ENCODE measurements at places on chromosomes 11 and 22. TPM values are rescaled to one million over a fixed set of nuclear protein-coding genes. Genes with fewer than 3 reads are reported as not detected.

DNA sequence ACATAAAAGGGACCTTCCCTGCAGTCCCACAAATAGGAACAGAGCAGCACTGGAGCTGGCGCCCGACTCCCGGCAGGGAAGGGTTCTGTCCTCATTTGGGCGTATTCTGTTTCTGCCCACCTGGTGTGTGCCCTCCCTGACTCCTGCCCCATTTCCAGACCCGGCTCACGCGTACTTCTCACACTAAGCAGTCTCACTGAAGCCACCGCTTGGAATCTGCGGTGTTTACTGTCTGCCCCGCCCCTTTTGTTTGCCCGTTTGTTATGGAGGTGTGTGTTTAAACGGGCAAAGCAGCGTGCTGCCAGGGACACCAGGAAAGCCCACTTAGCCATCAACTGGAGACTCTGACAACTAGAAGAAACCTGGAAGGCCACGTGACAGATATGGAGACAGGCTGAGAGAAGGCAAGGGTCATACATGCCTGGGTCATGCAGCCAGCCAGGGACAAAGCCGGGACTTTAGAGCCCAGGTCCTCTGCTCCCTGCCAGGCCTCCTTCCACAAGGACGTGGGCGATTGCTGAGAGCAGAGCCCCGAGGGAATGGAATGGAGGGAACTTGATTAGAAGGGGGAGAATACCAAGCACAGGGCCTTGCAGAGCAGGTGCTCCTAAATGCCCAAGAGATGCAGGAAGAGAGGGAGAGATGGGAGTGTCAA, 8.7 kb upstream of the EFCAB6 start:
- no peak for DNase-seq
- H3K27me3 ChIP-seq: no peaks in the 10 kb centered on the region
- no peak overlapping the region for H3K4me3 ChIP-seq
- no peaks in the 10 kb centered on the region for H3K4me1 ChIP-seq

GRCh38 chr22:35930933-35931332, 97.7 kb downstream of the RBFOX2 start:
- H3K36me3 ChIP-seq: peaks cover 3% of the 10 kb centered on the region
- peak; percentile 80 for DNase-seq
- H3K4me3 ChIP-seq: no peak overlapping the region
- peaks cover 4% of the 10 kb centered on the region for H3K4me1 ChIP-seq
- no peak overlapping the region for H3K27ac ChIP-seq

GRCh38 chr11:116415095-116415494, 357.7 kb downstream of the BUD13 start:
- H3K36me3 ChIP-seq: no peaks in the 10 kb centered on the region
- H3K27me3 ChIP-seq: no peaks in the 10 kb centered on the region
- H3K4me1 ChIP-seq: no peaks in the 10 kb centered on the region
- no peak overlapping the region for H3K4me3 ChIP-seq
- no peak for DNase-seq

DNA sequence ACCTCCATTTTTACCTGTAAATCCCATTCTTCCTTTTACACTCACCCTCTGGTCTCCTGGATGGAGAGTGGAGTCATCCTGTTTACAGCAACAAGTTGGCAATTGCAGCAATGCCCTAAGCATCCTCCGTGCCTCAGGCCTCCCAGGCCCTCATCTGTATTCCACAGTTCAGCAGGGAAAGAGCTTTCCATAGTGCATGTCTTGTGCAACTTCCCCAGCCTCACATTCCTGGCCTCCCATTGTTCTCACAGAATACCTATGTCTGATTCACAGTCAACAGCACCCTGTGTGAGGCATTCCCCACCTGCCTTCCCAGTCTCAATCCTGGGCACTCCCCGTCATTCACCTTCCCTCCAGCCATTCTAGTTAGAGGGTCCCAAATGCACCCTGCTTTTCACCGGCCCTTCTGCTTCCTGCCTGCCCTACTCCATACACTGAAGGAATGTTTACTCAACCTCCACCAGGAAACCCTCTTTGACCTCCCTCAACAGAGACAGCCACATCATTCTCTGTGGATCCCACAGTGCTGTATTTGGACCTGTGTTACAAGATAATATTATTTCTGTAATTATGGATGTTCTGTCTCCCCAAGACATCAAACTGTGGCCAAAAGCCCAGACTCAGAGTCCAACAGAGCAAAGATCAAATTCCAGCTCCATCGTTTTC, 405.7 kb downstream of the BUD13 start:
- no peaks in the 10 kb centered on the region for H3K27me3 ChIP-seq
- no peaks in the 10 kb centered on the region for H3K36me3 ChIP-seq
- DNase-seq: no peak
- no peak overlapping the region for H3K4me3 ChIP-seq
- no peak overlapping the region for H3K27ac ChIP-seq
- H3K4me1 ChIP-seq: no peaks in the 10 kb centered on the region

GRCh38 chr11:69253028-69253427, 40.9 kb upstream of the MYEOV start:
- no peak overlapping the region for H3K27ac ChIP-seq
- peaks cover 19% of the 10 kb centered on the region for H3K27me3 ChIP-seq
- peak; percentile 73 for DNase-seq
- peaks cover 7% of the 10 kb centered on the region for H3K4me1 ChIP-seq
- no peak overlapping the region for H3K4me3 ChIP-seq

DNA sequence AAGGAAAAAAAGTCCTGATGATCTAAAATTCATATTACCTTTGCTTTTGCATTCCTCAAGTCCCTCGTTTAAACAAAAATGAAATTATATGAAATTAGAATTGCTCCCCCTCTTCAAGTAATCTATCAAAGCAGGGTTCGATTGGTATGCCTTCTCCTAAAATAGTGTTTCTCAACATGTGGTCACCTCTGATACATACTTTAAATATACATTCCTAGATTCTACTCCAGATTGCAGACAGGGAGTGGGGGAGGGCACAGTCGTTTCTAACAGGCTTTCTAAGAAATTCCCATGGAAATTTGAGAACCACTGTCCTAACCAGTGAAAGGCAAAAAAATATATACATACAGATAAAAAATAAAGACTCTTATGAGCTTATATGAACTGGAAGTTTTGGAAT, 22.6 kb upstream of the IRAG1 start:
- H3K27ac ChIP-seq: no peak overlapping the region
- H3K36me3 ChIP-seq: no peaks in the 10 kb centered on the region
- DNase-seq: peak; percentile 80
- H3K4me1 ChIP-seq: peaks cover 14% of the 10 kb centered on the region

GRCh38 chr11:14336507-14337503, 22.2 kb downstream of the RRAS2 start:
- H3K27ac ChIP-seq: no peak overlapping the region
- DNase-seq: peak; percentile 99
- no peaks in the 10 kb centered on the region for H3K27me3 ChIP-seq

DNA sequence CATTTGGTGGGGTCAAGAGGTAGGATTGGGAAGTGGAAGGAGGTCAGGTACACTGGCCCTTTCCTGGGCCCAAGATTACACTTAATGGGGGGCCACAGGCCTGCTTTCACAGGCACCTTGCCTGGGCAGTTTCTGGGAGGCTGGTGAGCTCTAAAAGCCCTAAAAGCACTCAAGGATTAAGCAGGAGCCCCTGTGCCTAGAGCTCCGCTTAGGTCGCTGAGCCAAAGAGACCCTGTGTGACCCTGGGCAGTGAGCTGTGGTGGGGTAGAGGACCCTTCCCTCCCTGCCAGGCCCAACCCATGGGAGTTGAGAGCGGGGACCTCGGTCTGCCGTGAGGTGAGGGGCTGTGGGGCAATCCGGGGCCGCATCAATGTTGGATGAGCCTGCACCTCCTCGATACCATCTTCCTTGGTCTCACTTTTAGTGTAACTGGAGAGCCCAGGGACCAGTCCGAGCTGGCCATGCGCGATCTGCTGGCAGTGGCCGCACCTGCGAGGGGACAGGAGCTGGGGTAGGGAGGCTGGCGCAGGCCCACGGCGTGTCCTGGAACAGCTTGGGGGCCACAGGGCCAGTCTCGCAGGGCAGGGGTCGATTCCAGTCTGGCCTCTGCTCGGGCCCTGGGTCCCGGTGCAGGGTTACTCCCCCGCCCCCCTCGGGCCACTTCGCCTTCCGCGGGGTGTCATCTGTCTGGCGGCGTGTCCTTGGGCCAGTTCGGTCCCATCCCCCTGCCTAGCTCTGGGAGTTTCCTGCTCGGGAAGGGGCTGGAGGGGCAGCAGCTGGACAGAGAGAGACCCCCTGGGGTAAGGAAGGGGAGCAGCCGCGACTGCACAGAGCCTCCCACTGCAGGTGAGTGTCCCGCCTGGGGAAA, 44.3 kb downstream of the EIF3F start:
- H3K27ac ChIP-seq: no peak overlapping the region
- H3K4me1 ChIP-seq: 0 out of 2 replicates have a peak, but pooled peaks cover 1% of the 10 kb centered on the region
- no peak overlapping the region for H3K4me3 ChIP-seq

DNA sequence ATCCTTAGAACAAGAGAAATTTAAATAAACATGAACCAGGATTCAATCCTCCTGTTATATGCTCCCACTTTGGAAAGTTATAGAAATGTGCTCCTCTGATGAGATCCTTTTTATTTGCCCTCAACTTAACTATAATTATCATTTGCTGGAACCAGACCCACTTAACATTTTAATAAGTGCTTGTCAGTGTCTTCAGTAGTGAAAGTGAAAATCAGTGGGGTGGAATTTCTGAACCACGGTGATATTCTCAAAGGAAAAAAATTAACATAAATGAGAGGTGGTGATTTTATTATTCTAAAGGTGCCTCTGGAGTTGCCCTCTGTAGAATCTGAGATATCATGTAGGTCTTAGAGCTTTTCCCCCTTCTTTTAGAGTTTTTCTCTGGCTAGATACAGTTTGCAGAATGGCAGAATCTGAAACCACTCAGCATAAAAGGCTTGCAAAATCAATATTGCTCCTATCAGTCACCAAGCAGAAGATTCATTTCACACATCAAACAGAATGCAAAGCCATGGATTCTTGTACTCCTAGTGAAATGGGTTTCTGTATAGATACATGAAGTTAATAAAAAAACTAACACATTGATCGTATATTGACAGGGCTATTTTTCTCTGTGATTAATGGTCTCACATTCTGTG, 213.2 kb downstream of the LUZP2 start:
- no peak for DNase-seq
- no peaks in the 10 kb centered on the region for H3K36me3 ChIP-seq
- H3K4me1 ChIP-seq: no peaks in the 10 kb centered on the region
- H3K4me3 ChIP-seq: no peak overlapping the region

- no peak for DNase-seq
- H3K36me3 ChIP-seq: no peaks in the 10 kb centered on the region
- H3K27ac ChIP-seq: no peak overlapping the region
- H3K4me1 ChIP-seq: no peaks in the 10 kb centered on the region
- no peaks in the 10 kb centered on the region for H3K27me3 ChIP-seq
Observed at GRCh38 chr11:37105427-37105826, 507.4 kb upstream of the RAG2 start.

GRCh38 chr22:34903416-34903815, 162.5 kb upstream of the ISX start:
- no peak overlapping the region for H3K27ac ChIP-seq
- H3K27me3 ChIP-seq: no peaks in the 10 kb centered on the region
- H3K36me3 ChIP-seq: no peaks in the 10 kb centered on the region
- H3K4me3 ChIP-seq: no peak overlapping the region
- no peaks in the 10 kb centered on the region for H3K4me1 ChIP-seq

DNA sequence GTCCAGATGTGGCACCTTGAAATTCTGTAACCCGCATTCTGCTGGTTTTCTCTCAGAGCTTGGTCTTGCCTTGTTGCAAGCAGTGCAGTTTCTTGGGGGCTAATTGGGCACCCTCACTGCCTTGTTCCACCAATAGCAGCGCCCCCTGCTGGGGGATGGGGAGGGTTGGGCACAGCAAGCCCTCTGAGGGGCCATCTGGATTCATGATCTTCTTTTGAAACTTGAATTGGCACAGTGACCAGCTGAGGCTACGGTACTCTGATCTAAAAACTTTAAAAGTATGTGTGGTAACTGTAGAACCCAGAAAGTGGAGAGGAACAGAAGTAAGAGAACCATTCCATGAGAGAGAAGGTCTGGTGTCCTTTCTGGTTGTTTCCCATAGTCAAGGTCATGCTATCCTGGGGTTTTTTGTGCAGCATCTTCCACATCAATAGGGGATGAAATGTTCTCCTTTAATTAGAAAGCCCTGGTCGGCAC, 64.2 kb downstream of the MED15 start:
- no peak overlapping the region for H3K27ac ChIP-seq
- peaks cover 70% of the 10 kb centered on the region for H3K36me3 ChIP-seq
- DNase-seq: no peak
- H3K4me1 ChIP-seq: peaks cover 39% of the 10 kb centered on the region
- H3K4me3 ChIP-seq: no peak overlapping the region

GRCh38 chr22:18067548-18068341, 10.0 kb upstream of the PEX26 start:
- H3K4me3 ChIP-seq: no peak overlapping the region
- peaks cover 4% of the 10 kb centered on the region for H3K4me1 ChIP-seq
- no peaks in the 10 kb centered on the region for H3K27me3 ChIP-seq
- no peak for DNase-seq

DNA sequence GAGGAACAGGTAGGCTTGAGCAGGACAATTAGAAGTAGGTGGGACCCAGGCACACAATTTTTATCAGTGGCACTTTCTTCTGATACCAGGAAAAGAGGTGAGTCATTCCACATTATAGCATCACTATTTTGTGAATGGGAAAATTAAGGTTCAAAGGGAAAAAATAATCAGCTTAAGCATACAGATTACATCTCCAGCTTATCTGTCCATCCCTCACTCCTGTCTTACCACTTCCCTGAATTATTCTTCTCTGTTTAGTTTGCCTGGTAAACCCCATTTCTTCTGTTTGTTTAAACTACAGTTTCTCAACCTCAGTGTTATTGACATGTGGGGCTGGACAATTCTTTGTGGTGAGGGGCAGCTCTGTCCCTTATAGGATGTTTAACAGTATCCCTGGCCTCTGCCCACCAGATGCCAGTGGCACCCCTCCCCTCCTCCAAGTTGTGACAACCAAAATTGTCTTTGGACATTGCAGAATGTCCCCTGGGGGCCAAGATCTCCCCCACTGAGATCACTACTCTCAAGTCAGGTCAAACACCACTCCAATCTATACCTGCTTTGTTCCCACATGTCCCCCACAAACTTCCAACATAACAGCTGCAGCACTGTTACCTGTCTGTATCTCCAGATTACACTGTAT, 8.5 kb upstream of the XBP1 start:
- H3K36me3 ChIP-seq: peaks cover 2% of the 10 kb centered on the region
- DNase-seq: no peak
- H3K4me1 ChIP-seq: peaks cover 2% of the 10 kb centered on the region
- no peak overlapping the region for H3K27ac ChIP-seq
- H3K4me3 ChIP-seq: no peak overlapping the region

GRCh38 chr11:74185695-74186094, 14.6 kb downstream of the PPME1 start:
- peak; percentile 83 for DNase-seq
- H3K27ac ChIP-seq: no peak overlapping the region

Gene OR6A2
- 0.72 TPM for total RNA-seq

Gene SEPTIN5
- 16.8 TPM for total RNA-seq

Gene LINC01488
- total RNA-seq: not detected

Gene ACTN3
- total RNA-seq: under 0.01 TPM

Gene RHOD
- total RNA-seq: 5.3 TPM

Gene SAA4
- not detected for total RNA-seq

Gene SLC1A2
- total RNA-seq: 0.56 TPM

Gene PVALB
- not detected for total RNA-seq

Gene GALNT18
- total RNA-seq: 11.3 TPM
